ENCODE measurements at places on chromosomes 3 and 15.

GRCh38 chr3:133209871-133210550, 171.8 kb downstream of the TMEM108 start:
- no peak for DNase-seq

GRCh38 chr15:71232411-71232810, 117.1 kb downstream of the THSD4 start:
- DNase-seq: no peak

DNA sequence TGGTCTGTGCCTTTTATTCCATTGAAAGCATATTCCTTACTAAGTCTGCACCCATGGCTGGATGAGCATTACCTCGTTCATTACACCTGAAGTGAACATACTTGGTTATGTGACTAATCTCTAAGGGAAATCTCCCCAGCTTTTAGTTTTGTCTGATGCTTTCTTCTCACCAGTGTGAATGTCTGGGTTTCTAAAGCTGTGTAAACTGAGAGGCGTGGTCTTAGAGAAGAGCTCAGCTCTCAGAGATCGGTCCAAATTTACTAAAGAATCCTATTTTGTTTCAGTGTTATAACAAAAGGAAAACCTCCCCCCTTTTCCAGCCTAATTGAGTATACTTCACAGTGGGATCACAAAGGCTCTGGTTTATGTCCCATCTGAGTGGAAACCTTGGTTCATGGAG, 352.3 kb downstream of the PTPRG start:
- no peak for DNase-seq

DNA sequence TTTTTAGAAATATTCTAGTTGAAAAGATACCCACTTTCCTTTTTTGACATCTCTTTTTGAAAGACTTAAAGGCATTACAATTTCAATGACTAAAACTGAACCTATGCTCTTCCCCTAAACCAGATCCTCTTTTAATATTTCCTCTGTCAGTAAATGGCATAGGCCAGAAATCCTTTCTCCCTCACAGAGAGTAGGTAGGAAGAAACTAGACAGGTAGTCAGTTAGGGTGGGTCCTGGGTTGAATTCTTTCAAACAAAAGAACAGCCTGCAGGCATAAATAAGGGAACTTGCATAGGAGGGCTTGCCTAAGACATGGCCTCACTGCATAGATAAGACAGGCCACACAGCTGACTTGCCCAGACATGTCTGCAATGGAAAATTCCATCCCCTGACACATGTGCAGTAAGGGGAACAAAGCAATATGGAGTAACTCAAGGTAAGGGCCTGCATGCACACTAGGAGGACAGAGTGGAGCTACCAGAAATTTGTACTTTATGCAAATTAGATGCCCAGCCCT, 23.1 kb downstream of the PLSCR5 start:
- DNase-seq: peak; percentile 40

DNA sequence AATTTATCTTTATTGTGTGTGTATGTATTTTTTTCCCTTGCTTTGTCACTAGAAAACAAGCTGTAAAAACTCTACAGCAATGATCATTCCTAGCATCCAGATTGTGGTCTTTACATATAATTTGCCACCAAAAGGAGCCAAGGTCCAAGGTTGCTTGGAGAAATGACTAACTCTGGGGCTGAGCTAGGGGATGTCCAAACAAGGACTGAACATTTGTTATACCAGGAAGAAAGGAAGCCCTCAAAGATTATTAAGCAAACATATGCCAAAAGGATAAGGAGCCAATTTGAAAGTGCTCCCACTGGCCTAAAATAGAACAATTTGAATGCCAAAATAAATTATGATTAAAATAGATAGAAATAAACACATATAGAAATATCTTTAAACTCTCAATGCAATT, 293.3 kb downstream of the ZIC1 start:
- DNase-seq: no peak

DNA sequence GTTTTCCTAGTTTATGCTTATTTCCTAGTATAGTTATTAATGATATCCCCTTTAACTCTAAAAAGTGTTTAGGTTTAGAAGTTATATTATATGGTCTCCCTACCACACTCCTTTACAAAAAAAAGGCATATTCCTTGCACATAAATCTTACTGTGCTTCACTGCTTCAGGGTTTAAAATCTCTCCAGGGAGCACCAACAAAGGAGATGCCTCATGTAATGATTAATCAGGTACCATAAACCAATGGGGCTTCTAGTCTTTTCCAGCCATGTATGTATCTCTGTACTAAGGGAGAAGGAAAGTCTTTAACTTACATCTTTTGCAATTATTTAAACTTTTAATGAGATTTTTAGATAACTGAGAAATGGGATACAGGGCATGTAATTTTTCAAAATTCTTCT, 91.5 kb upstream of the RBMS3 start:
- DNase-seq: no peak

DNA sequence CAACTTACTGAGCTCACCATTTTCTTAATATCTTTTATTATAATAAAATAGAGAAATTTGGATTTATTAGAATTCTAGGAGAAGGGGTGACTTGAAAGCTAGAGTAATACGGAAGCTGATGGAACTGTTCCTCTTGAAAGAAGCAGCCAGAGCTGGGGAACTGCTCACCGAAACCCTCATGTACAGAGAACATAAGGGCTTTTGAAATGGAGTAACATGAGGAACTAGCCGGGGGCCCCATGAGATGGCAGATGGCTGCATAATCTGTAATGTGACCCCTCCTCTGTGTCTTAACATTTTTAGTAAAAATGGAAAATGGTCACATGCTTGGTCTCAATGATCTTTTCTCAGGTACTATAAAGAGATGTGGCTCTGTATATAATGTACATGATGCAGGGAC, 15.7 kb upstream of the DYNC1LI1 start:
- DNase-seq: no peak

DNA sequence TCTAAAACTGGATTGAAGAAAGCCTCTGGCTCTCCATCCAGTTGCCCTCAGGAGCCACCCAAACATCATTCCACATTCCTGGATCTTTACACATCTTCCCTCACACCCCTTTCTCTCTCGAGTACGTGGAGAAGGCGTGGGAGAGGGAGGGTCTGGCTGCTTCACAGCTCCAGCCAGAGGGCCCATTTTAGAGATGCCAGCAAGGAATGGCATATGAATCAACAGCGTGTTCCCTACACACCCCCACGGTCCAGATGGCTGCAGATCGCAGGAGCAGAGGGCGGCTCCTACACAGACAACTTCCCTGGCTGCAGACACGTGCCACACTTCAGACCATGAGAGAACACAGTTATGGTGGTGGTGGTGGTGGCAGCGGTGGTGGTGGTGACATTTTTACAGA, 280.1 kb downstream of the ERC2 start:
- DNase-seq: no peak

- DNase-seq: peak; percentile 38
Measured at GRCh38 chr3:143775459-143775858, 72.8 kb downstream of the SLC9A9 start.

DNA sequence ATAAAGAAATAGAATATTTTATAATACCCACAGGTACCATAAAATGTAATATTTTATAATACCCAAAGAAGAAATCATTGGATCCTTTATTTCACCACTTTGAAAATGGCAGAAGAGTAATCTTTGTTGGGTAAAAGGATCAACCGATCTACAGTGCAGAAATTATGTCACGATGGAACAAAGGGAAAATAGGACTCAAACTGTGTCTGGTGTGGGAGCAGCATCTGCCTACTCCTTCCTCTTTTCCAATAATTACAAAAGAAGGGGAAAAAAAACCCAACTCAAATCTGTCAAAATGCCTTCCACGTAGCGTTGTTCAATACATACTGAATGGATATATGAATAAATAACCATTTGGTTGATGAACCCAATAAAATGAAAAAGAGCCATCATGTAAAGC, 492.6 kb upstream of the TBL1XR1 start:
- DNase-seq: no peak

DNA sequence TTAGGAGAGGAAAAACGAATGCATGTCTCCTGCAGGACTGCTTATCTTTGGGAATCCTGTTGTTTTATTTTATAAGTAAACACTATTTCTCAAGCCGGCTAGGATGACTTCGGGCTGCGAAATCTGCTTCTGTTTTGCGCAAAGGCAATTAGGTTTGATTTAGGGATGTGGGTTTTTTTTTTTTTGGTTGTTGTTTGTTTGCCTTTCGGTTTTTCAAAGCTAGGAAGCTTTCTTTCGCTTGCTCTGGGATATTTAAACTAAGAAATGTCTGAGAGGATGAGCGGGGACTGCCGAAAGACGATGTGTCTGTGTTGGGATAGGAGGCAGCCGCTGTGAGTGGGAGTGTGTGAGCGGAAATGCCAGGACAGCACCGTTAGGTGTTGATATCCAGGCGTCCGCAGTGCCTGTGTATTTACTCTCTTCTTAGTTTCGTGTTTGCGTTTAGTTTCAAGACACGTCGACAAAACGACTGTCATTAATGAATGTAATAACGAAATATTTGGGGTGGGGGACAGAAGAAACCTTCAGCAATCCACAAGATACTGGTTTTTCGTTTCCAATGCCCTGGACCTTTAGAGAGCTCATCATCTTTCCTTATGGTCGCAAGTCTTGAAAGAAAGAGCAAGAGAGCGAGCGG, 604 bp downstream of the ISL2 start:
- DNase-seq: peak; percentile 32

DNA sequence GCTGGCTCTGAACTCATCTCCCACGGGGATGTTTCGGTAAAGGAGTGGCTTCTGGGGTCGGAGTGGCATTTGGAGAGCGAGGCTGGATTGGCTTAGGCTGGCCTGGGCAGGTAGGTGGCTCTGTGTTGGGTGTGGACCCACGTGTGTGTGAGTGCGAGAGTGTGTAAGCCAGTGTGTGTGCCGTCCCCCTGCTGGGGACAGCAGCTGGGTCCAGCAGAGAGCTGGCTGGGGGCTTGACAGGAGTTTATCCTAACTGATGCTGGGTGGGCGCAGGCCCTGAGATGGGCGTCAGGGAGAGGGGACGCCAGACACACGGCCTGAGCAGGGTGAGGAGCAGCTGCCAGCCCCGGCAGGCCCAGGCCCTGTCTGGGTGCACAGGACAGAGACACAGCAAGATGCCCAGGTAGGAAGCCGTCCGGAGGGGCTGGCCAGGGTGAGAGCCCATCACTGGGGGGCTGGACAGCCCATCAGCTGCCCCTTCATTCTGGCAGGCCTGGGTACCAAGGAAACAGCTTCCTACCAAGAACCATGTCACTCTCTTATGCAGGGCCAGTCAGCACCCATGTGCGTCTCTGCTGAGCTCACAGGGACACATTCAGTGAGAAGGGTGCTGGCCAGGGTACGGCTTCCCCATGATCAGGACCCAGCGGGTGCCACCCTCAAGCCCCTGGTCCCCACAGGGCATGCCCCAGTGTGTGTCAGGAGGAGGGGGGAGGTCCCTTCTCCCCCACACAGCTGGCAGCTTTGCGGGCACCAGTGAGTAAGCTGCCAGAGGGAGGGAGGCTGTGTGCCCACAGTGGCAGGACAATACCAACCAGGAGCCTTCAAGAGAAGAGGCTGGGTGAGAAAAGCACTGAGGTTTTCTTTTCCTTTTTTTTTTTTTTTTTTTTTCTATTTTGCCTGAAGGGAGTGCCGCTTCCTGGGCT, 1.1 kb downstream of the PAK6 start:
- no peak for DNase-seq

- peak; percentile 95 for DNase-seq
Measured at GRCh38 chr15:83092309-83092976, 15.0 kb upstream of the TM6SF1 start.

GRCh38 chr3:134931045-134931785, 136.2 kb downstream of the EPHB1 start:
- peak; percentile 1 for DNase-seq

- DNase-seq: no peak
Measured at GRCh38 chr15:71804695-71805470, 5.5 kb upstream of the NR2E3 start.

DNA sequence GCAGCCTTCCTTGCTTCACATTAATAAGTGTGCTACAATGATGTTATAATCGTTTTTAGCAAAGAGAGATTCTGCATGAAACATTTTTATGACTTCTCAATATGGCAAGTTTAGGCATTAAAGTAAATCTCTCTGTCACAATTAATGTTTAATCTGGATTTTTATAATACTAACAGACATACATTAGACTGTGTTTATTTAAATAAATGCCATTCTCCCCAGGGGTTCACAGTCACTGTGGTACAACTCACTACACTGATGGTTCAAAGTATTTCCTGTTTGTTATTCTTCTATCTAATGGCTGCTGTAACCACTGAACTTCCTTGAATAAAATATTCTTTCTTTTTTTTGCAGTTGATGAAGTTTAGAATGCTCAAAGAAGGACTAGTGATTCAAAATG, 59.0 kb downstream of the SLC12A1 start:
- DNase-seq: no peak

DNA sequence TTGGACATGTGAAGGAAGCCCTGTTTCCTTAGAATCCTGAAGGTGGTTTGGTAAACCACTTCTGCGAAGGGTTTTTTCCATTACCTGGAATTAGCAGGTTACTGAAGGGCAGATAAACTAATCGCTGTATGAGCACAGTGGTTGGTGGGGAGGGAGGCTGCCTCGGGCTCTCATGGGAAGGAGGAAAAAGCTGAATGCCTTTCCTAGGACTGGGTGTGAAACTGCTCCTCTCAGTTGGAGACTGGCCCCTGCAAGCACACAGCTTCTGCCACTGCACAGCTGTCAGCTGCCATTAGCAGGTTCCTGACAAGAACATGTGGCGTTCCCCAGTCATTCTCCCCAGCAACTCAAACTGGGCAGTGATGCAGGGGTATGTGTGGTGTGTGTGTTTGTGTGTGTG, 376.3 kb downstream of the GAP43 start:
- DNase-seq: no peak

- no peak for DNase-seq
Measured at GRCh38 chr15:27249760-27250109, 278.8 kb downstream of the GABRG3 start.

DNA sequence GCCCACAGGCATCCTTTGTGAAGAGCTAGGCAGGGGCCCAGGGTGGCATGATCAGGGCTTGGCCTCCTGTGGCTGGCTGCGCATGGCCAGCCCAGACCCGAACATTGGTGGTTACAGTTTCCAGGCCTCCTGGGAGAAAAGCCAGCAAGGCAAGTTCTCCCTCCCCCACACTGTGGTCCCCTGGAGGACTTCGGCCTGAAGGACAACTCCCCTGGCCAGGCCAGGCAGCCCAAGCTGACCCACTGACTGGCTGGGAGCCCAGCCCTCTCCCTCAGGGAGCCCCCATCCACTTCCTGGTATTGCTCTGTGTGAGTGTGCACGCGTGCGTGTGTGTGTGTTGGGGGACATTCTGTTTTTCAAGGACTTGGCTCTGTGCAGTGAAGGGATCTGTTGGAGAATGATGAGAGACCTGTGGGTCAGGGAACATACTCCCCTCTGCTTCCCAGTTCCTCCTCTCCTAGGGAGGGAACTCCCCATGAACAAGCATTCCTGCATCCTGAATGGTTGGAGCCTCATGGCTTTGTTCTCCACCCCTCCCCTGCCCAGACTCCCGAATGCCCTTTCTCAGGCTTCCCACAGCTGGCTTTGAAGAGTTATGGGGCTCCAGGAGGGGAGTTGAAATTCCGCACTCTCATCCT, 29.5 kb downstream of the CORO2B start:
- no peak for DNase-seq
